ENCODE measurements at places on chromosomes 1 and 21.
A peak's percentile ranks its signal among the peaks of the same experiment; 100 is the strongest.

DNA sequence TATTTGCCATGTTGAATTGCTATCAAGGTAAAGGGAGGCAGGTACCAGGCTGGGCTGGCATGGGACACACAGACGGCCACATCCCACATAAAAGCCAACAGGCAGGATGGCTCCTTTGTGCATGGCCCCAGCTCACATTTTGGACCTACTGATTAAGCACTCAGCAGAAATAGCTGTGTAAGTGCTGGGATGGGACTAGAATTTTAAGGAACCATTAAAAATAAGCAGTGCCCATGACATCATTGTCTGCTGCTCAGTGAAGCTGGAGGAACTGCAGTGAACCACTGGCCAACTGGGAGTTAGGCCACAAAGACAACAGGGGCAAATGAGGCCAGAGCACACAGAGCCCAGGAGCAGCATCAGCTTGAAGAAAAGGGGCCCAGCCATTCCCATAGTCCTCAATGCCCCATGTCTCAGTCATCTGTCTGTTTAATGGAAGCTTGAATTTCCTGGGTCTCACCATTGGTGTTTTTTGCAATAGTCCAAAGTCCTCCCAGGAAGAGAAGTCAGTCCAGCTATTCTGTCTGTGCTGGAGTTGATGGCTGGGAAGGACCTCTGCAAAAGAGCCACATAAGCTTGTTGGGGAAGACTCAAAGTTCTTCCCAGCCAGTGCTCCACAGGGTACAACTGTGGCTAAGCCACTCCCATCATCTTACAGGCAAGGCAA, 45.3 kb upstream of the TNR start:
- no peak for DNase-seq

- DNase-seq: no peak
These were observed 367.0 kb upstream of the NEGR1 start for GRCh38 chr1:72649211-72649888.

DNA sequence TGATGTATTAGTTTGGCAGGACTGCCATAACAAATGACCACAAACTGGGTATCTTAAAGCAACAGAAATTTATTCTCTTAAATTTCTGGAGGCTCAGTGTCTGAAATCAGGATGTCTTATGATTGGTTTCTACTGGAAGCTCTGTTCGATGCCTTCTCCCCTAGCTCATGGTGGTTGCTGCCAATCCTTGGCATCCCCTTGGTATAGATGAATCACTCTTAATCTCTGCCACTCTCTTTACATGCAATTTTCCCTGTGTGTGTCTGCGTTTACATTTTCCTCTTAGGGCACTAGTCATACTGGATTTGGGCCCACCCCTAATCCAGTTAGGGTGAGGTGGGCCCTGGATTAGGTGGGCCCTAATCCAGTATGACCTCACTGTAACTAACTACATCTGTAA, 54.7 kb upstream of the MPC2 start:
- no peak for DNase-seq

DNA sequence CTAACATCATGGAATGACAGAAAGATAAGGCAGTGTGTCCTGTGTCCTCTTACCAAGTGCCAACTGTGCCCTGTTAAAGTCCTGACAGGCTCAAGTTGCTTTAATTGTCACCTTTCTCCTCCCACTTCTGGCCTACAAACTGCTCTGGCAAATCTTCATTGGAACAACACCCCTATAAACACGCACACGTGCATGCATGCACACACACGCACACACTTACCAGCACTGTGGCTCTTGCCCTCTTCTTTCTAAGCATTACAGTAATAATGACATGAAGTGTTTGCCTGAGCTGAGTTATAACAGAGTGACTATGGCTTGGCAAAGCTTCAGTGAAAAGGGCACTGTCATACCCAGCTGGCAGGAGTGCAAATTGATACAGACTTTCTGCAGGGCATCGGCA, 82.3 kb upstream of the SYT6 start:
- DNase-seq: no peak

GRCh38 chr1:93350322-93350721, 4.6 kb downstream of the DR1 start:
- no peak for DNase-seq

DNA sequence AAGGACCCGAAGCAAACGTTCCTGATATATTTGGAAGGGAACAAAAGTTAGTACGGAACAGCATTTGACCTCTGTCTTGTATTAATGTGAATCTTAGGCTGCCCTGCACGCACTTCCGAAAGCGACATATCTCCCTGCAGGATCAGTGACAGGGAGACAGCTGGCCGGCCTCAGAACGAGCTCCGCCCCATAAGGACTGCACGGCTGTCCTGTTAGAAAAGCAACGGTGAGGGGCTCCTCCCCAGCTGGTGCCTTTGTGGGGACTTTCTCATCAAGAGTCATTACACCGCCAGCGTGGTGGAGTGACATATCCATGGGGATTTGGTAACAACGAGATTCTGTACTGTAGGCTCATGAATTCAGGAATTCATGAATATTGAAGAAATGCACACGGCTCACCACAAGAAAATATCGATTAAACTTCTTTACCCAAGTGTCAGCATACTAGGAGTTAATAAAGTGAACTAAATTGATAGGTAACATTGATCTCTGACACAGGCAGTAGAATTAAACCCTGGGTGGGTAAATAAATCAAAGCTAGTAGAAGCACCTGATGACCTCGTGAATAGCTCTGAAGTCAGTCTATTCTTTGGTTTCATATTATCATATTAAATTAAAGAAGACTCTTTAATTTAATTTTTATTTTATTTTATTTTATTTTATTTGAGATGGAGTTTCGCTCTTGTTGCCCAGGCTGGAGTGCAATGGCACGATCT, 8.1 kb upstream of the GREM2 start:
- no peak for DNase-seq

DNA sequence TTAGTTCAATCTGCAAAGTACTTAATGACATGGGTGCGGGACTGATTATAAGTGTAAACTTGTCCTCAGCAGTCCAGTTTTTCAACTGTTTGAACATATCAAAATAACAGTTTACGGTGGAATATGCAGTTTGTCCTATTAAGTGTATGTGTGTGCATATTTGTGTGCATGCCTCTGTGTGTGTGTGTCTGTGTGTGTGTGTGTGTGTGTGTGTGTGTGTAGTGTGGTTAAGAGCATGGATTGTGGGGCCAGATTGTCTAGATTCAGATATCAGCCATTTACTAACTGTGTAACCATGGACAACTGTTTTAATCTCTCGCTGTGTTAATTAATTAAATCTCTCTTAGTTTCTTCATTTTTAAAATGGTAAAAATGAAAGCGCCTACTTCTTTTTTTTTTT, 39.0 kb downstream of the NEXN start:
- no peak for DNase-seq

DNA sequence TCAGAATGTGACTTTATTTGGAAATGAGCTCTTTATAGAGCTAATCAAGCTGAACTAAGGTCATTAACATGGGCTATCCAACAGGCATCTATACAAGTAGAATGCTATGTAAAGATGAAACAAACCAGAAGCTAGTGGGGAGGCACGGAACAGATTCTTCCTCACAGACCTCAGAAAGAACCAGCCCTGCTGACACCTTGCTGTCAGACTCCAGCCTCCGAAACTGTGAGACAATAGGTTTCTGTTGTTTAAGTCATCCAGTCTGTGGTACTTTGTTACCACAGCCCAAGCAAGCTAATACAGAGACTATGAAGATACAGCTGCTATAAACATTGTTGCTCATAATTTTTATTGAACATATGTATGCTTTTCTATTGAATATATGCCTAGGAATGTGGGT, 406.3 kb upstream of the CHRM3 start:
- DNase-seq: no peak

- DNase-seq: no peak
These were observed 38.9 kb downstream of the CCDC18 start for GRCh38 chr1:93219443-93219842.

- no peak for DNase-seq
These were observed 46.2 kb downstream of the ZNF648 start for GRCh38 chr1:182015360-182015759.

- no peak for DNase-seq
These were observed 30.3 kb downstream of the SLX9 start for GRCh38 chr21:44969931-44970755.

DNA sequence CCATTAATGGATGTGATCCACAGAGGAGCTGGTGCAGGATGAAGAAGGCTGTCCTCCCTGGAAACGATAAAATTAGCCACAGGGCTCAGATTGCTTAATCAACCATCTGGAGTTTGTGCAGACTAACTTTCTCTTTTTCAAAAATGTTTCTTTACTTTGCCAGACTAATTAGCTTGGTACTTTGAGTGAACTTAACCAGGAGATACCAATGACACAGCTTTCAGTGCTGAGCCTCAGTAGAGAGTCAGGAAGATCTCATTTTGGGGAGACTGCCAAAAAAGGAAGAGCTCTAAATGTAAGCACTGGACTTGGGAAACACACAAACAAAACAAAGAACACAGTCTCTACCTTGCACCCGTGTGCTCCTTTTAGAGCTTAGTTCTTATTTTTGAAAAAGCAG, 248.1 kb upstream of the DEPDC1 start:
- DNase-seq: no peak

DNA sequence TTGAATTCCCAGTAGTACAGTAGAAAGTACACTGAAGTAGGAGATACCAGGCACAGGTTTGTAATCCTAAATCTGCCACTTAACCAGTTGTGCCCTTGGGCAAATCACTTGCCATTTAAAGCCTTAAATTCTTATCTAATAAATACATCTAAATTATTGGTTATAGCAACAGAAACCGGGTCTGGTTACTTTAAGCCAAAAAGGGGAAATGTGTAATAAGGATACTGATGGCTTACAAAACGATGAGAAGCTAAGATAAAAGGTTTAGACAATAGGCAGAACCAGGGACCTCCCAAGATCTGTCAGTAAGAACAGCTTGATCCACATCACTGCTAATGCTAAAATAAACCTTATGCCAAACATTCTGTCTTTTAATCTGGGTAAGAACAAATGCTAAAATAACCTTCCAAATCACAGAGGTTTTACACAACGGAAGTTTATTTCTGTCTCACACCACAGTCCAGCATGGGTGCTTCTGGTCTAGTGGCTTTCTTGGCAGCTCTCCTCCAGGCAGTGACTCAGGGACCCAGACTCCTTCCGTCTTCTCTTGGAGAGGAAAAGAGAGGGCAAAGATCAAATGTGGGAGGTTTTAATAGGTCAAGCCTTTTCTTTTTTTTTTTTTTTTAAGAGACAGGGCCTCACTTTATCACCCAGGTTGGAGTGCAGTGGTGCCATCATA, 16.5 kb upstream of the ZMYM1 start:
- no peak for DNase-seq

DNA sequence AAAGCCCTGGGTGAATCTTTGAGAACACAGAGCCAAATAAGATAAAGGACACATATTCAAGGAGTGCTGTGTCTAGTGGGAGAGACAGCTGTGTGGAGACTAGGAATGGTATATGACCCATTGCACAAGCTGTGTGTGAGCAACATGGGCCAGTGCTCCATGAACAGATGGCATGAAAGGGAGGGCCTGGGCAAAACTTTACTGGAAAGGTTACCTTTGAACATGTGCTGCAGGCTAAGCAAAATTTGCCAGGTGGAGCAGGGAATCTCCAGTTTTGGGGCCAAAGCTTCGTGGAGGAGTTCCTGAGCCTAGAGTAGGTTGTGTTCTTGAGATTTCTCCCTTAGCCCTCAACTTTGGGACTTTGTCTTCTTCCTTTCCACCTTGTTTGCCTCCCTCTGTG, 446.1 kb upstream of the PROX1 start:
- no peak for DNase-seq

GRCh38 chr1:218171302-218171893, 113.7 kb upstream of the RRP15 start:
- DNase-seq: peak; percentile 23

GRCh38 chr1:77288275-77288674, 6.5 kb downstream of the AK5 start:
- no peak for DNase-seq

- DNase-seq: peak; percentile 83
These were observed 42.7 kb downstream of the HSD3B1 start for GRCh38 chr1:119549719-119550132.

DNA sequence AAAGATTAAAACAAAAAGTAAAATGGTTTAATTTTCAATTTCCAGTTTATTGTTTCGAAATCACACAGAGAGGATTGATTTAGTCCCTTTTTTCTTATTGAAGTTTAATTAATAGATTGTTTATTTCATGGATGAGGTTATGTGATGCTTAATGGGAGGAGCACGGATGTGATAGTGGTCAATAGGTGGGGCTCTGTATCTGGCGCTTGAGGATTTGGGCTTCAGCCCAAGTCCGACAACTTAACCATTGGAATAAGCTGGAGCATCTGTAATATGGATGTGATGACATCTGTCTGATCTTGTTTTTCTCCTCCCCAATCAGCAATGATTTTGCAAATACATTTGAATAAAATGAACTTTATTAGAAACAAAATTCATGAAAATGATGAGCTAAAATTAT, 169.2 kb downstream of the LYPLAL1 start:
- DNase-seq: no peak

- DNase-seq: no peak
These were observed 31.0 kb downstream of the KRTAP24-1 start for GRCh38 chr21:30251781-30252180.

GRCh38 chr1:43691871-43692815, 15.2 kb upstream of the ST3GAL3 start:
- no peak for DNase-seq

- peak; percentile 15 for DNase-seq
These were observed 15.0 kb upstream of the RGS4 start for GRCh38 chr1:163054181-163054591.

- no peak for DNase-seq
These were observed 515.5 kb downstream of the BRINP3 start for GRCh38 chr1:189962181-189962580.

DNA sequence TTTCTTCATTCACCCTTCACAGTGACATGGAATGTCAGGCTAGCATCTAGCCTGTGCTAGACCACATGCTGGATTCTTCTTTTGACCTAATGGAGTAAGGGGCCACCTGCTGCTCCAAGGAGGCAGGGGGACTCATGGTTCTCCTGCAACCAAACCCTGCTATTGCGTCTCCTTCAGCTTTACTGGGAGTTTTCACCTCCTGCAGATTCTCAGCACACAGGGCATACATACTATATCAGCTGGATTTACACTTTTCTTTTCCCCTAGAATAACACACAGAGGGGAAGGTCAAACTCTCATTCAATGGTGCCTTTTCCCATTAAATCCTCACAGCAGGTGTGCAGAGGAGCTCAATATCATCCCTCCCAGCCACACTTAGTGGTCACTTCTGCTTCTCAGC, 16.6 kb upstream of the AK5 start:
- DNase-seq: no peak

GRCh38 chr1:100178091-100178490, at the start of gene LRRC39:
Gene LRRC39, minus strand, starts transcription at chr1:100178256. Its CDS starts 9,740 bp downstream, at chr1:100168516.
- no peak for DNase-seq

DNA sequence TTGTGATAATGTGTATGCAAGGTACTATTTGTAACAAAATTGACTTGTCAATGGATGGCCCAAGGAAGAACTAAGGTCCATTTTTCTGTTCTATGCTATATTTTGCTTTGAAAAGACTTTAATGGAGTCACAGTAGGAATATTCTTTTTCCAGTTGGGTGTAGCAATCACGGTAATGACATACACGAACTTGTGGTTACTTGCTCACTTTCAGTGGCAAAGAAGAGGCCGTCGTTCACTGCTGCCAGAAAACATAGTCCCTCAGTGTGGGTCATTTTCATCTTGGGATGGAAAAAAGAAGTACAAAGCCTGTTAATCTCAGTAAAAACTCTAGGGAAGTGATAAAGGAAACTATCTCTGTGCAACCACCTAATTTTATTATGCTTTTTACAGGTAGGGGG, 47.8 kb upstream of the LAMC2 start:
- DNase-seq: no peak

- DNase-seq: no peak
These were observed 100.2 kb downstream of the HMCN1 start for GRCh38 chr1:185834371-185834905.

All from SHP77 (cell line).